NCI-H524 (cell line): ENCODE measurements at places on chromosomes 1 and 21.

GRCh38 chr1:68454534-68454933, 4.8 kb upstream of the RPE65 start:
- no peak for DNase-seq

DNA sequence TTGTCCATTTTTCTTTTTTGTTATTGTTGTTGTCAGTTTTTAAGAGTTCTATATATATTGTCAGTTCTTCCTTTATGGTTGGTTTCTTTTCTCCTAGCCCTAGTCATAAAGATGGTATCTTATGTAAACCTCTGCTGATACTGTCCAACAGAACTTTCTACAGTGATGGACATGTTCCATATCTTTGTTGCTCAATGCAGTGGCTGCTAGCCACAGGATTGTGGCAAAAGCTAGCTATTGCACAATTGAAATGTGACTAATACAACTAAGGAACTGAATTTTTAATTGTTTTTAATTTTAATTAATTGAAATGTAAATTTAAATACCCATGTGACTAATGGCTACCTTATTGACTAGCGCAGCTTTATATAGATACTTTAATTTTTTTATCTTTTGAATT, 411.8 kb upstream of the PTBP2 start:
- no peak for DNase-seq

- DNase-seq, result no peak
These were observed 185.2 kb downstream of the C1orf94 start for GRCh38 chr1:34361781-34362357.

DNA sequence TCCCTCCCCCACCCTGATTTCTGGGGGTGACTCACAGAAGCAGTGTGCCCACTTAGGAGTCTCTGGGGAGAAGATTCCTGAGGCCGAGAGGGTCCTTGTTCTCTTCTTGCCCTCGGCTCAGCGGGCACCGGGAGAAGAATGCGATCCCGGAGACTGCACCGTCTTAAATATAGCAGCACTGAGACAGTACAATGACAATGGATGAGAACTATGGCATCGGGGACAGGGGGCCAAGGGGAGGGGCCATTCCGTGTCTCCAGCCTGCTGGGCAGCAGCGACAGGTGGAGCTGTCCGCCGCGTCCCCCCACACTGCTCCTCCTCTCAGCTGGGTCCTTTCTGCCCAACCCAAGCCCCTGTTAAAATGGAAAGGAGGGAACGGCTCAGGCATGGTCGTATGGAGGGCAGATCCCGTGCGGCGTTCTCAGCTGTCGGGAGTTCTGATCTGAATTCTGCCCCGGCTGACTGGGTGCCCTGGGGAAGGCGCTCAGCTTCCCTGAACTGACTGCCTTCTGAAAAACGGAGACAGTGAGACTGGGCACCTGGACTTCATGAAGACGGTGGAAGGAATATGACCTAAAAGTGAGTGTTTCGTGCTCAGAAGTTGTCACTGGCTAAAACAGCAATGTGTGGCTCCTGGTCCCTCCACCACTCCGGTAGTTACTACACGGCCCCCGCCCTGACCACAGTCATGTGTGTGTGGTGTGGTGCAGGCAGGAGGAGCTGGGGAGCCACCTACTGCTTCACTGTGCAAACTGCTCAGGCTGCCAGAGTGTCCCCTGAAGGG, at the start of gene MYOM3:
Gene MYOM3, minus strand, starts transcription at position 140 of the 784 bp plus-strand sequence. CDS start 3,499 bp downstream, outside the sequence.
- DNase-seq, result peak; percentile 50

DNA sequence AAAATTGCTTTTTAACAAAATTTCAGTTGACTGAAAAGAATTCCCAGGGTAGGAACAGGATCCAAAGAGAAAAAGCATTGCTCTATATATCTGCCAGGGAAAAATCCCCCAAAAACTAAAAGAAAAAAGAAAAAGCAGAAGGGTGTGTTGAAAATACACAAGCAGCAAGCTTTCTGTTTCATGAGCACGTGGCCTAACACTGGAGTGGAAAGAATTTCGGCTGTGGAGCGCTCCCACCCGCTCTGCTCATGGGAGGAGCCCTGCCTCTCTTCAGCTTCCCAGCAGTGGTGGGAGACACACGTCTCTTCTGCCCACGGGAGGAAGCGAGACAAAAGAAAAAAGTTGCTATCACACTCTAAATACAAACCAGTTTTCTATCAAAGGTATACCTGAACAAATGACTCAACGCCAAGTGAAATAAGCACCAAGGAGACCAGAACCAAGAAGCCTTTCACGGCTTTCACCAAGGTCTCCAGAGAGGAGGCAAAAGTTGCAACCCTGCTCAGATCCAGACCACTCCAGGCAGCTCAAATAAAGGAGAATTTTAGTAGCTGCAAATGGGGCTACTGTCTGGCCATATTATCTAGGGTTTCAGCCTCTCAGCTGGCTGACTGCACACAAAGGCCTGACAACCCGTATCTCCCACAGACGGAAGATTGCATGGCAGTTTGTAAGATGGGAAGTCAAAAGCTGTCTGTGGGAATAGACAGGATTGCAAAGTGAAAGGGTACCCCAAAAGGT, 29.5 kb upstream of the ZNF496 start:
- DNase-seq, result no peak

- DNase-seq, result no peak
These were observed 36.9 kb upstream of the HIVEP3 start for GRCh38 chr1:41955461-41956159.

- no peak for DNase-seq
These were observed 56.8 kb upstream of the ERRFI1 start for GRCh38 chr1:8082945-8083344.

- no peak for DNase-seq
These were observed 1524.4 kb upstream of the TPTE start for GRCh38 chr21:8997011-8997440.

DNA sequence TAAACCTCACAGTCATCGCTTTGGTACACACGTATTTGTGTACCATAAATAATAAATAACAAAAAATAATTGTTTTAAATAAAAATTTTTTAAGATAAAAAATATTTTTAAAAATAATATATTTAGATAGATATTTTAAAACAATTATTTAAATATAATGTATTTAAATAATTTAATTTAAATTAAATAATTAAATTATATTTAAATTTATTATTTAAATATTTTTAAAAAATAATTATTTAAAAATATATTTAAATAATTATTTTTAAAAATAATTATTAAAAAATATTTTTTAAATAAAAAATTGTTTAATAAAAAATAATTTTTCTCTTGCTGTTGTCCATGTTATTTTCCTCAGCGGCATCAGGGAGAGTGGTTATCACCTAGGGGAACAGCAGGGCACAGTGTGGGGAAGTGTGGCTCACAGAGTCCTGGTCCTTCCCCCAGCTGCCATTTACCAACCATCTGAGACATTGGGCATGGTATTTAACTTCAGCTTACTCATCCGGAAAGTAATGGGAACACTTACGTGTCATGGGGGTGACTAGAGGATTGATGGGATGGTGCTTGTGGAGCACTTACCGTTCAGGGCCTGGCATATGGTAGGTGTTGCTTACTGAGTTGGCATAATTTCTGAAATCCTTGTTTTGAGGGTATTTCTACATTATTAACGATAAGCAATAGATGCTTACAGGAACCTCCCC, 92.9 kb upstream of the TSPAN2 start:
- DNase-seq, result peak; percentile 17

DNA sequence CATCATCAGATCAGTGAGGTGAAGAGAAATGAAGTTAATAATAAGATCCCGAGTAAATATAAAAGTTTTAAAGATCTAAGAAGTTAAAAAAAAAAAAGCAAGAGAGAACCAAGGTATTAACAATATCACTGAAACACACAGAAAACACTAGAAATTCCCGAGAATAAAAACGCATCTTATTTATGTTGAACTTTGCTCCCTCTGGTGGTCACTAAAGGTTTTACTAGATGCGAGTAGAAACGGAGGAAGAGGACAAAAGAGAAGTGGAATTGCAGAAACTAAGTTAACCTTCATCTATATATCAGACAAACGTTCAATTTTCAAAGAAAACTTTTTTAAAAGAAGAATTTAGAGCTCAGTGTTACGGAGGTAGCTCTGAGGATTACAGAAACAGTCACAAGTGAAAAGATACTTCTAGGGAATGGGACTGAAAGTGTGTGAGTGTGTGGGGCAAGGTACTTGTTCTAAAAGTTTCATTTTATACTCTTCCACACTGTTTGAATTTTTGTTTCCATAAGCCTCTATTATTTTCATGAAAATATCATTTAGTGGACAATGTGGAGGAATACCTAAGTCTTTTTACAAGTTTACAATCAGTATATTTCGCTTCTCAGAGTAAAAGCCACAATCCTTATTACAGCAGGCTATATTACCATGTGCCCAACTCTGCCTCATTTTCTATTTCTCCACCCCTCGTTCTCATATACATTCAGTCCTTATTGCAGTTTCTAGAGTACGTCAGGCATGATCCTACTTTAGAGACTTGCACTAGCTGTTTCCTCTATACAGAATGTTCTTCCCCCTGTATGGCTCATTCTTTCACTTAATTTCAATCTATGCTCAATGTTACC, 19.7 kb downstream of the ACBD6 start:
- DNase-seq, result peak; percentile 58

DNA sequence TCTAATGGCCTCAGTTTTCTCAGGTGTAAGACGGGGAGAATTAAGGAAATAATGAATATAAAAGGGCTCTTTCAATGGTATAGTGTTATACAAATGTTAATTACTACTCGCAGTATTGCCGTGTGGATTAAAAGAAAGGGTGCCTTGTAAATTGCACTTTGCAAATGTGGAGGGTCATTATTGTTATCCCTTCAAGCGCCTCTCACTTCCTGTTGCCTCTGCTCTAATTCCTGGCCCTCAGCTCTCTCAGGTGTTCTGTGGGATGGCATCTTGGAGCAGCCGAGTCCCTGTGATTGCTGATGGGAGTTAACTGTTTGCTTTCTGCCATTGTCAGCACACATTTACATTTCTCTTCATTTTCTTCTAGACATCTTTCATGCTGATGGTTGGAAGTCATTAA, 7.1 kb upstream of the S100A11 start:
- DNase-seq, result no peak

GRCh38 chr1:208939537-208940085, 643.9 kb upstream of the CAMK1G start:
- no peak for DNase-seq

GRCh38 chr21:39386194-39386593, 37.3 kb upstream of the HMGN1 start:
- DNase-seq, result peak; percentile 10

- DNase-seq, result peak; percentile 17
These were observed 923 bp upstream of the IFNGR2 start for GRCh38 chr21:33402001-33402979.

DNA sequence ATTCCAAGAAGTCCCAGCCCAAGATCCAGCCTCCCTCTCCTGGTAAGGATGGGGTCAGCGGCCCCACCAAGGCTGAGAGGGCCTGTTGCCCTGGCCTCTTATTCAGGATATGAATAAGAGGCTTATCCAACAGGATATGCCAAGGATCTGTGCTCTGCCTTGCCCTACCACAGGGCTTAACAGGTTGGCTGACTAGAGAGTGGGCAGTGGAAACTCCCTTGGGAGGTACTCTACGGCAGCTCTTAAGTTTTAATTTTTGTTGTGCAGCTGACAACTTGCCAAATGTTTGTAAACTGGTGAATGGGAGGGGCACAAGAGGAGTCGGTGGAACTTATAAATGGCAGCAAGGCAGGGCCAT, 16.5 kb upstream of the PIGV start:
- DNase-seq, result peak; percentile 9

DNA sequence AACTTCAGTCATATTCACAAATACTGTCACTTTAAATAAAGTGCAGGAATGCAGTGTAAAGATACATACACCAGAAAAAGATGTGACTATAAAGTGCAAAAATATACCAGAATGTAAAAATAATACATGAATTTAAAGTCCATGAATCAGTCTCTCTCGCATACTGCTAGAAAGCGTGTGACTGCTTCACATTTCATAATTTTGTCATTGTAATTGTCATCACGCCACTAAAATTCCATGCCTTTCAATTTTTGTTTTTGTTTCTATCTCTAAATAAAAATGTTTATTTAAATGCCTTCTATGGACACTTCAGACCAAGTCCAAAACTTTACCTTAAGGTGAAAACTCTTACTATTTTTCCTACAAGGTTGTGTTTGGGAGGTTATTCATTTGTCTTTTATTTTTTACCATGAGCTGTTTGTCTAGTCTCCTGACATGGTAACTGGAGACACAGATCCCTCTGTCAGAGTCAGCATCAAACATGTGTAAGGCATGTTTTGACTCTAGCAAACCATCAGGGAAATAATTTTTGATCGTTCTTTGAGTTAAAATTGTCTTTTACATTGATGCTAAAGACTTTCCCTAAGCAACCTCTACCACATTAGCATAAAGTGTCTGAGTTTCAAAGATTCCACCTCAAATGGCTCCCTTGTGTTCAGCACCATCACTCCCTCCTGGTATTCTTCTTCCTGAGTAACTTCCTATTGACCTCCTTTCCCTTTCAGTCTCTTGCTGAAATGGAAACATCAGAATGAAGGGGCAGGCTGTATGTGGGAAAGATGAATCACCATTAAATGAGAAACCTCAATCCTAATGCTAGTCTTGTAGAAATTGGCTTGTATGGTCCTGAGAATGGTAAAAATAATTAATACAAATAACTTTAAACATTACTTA, 14.0 kb upstream of the AIM2 start:
- DNase-seq, result no peak

- DNase-seq, result no peak
These were observed 178.3 kb downstream of the HMCN1 start for GRCh38 chr1:185912504-185912903.

- DNase-seq, result no peak
These were observed 35.2 kb downstream of the SPEN start for GRCh38 chr1:15882665-15883064.
